ENCODE measurements at places on chromosomes 7 and 10.
A peak's percentile ranks its signal among the peaks of the same experiment; 100 is the strongest.

DNA sequence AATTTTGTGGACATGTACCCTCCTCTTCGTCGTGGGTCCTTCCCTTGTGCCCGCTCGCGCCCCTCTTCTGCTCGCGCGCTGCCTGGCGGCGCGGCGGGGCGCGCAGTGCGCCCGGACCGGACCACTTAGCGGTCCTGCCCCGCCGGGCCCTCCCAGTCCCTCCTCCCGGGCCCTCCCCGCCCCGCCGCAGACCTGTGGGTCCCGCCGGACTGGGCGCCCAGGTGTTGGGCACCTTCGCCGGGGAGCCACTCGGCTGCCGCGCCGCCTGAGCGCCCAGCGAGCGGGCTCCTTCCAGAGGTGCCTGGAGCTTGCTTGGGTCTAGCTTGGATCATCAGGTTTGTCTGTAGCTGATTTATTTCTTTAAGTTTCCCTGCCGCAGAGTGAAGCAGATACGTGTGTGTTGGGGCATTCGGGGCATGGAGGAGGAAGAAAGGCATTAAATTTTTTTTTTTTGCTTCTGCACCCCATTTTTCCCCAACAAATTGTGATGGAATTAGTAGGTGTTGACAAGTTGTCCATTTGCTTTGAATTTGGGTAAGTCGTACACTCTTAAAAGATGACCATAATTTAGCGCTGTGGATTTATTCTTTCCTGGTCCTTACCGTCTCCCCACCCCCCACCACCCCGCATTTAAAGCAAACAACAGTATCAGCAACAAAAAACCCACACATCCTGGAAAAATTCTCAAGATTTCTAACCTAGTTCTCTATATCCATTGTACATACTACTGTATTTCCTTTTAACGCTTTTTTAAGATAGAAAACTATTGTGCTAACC lies 905 bp downstream of the C1GALT1 start:
- DNase-seq: peak; percentile 27

DNA sequence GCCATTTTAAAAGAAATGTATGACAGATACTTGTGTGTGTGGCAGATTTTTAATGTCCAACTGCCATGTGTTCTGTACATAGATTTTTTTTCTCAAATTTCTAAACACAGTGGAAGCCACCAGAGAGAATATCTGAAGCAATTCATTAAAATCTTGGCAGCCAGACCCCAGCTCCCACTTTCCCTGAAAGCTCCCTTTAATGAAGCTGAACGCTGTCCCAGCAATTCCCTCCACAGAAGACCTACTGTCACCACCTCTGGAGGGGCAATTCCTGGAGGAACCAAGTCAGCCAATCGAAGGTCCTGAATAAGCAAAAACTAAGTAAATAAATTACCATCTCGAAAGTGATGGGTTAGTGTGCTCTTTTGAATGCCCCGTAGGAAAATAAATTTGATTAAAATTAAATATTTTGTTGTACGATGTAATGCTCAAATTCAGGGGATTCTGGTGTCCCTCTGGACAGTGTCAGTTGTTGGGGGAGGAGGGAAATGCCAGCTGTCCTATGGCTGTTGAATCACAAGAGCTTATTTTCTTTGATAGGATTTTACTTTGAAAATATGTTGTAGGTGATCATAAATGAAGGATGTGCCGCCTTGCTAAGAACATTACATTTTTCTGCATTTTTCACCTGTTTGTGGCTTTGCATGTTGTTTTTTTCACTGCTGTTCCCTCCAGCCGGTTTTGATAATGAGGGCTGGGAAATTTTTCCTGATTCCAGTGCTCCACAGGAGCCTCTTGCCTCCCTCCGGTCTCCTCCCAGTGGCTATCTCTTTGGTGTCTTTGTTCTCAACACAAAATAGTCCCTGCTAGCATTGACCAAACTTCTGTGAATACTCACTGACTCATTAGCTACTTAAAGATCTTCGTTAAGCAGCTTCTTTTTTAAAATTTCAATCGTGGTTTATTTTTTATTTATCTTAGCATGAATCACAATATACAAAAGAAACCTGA lies 9.2 kb upstream of the GSAP start:
- DNase-seq: no peak

DNA sequence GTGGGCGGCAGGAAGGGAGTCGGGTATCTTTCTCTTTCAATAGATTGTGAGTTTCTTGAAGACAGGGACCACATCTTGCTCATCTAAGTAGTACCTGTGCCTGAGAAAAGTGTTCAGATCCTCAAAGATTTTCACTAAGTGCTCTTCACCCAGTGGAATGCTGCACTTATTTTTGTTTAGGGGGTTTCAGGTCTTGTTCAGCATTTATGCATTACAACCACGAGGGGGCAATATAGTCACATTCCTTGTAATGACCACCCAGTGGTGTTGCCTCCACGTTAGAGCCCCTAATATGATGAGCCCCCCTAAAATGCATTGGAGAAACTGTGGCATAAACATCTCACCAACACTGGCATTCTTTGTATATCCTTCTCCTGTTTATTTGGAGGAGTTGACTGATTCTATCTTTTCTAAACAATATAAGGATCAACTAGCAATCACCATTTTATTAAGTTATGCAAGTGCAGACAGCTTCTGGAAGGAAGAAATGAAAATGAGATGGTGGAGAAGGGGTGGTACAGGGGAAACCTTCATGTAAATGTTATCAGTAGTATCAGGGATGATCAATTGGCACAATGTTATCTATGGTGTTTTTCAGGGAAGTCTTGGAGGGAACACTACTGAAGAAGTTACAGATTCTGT lies 3.1 kb upstream of the PAPSS2 start:
- peak; percentile 23 for DNase-seq

- no peak for DNase-seq
Observed at GRCh38 chr10:6310977-6311376, 108.2 kb downstream of the PFKFB3 start.

- no peak for DNase-seq
Observed at GRCh38 chr10:24897326-24897926, 55.0 kb downstream of the PRTFDC1 start.

DNA sequence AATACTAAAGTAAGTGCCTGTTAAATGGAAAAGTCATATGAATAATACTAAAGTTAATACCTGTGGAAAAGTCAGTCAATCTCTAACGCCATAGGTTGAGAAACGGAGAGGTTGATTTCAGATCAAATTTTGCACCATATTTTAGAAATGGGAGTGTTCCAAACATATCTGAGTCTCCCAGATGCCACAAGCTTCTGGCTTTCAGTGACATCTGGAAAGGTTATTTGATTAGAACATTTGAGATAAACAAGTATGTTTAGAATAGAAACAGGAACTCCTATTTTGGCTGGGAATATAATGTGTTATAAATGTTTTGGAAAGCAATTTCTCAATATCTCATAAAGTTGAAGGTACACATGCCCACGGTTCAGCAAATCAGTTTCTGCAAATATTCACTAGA lies 5.8 kb downstream of the MACC1 start:
- DNase-seq: no peak

DNA sequence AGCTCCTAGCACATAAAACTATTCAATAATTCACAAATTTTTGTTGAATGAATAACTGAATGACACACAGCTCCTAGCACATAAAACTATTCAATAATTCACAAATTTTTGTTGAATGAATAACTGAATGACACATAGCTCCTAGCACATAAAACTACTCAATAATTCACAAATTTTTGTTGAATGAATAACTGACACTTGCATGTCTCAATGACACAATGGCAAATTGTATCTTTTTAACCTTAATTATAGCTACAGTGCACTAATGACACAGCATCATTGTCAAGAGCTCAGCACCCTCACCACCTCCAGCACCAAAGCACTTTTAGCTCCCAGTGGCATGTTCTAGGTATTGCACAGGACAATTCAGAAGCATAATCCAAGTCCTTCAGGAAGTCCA lies 131.6 kb downstream of the PDE1C start:
- no peak for DNase-seq

DNA sequence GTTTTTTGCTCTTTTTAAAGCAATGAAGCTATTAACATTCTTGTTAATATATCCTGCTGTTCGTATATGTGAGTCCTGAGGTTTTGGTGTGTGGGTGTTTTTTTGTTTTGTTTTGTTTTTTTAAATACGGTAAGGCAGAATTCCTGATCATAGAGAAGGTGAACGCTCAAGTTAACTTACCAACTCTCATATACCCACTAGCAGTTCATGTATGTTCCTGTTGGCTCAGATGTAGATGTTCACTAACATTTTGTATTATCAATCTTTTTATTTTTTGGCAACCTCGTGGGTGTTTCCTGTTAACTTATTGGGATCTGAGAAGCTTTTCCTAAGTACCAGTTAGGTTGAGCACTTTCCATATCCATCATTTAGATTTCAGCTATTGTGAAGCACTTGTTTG lies 20.5 kb downstream of the TRIM24 start:
- no peak for DNase-seq

- DNase-seq: no peak
Observed at GRCh38 chr10:106502641-106503040, 661.9 kb downstream of the SORCS1 start.

GRCh38 chr7:131620673-131621609 lies 64.5 kb upstream of the PODXL start:
- DNase-seq: no peak

- no peak for DNase-seq
Observed at GRCh38 chr7:9217204-9217603, 783.8 kb downstream of the NXPH1 start.

GRCh38 chr10:99564361-99564760 lies 31.6 kb downstream of the NKX2-3 start:
- DNase-seq: no peak

DNA sequence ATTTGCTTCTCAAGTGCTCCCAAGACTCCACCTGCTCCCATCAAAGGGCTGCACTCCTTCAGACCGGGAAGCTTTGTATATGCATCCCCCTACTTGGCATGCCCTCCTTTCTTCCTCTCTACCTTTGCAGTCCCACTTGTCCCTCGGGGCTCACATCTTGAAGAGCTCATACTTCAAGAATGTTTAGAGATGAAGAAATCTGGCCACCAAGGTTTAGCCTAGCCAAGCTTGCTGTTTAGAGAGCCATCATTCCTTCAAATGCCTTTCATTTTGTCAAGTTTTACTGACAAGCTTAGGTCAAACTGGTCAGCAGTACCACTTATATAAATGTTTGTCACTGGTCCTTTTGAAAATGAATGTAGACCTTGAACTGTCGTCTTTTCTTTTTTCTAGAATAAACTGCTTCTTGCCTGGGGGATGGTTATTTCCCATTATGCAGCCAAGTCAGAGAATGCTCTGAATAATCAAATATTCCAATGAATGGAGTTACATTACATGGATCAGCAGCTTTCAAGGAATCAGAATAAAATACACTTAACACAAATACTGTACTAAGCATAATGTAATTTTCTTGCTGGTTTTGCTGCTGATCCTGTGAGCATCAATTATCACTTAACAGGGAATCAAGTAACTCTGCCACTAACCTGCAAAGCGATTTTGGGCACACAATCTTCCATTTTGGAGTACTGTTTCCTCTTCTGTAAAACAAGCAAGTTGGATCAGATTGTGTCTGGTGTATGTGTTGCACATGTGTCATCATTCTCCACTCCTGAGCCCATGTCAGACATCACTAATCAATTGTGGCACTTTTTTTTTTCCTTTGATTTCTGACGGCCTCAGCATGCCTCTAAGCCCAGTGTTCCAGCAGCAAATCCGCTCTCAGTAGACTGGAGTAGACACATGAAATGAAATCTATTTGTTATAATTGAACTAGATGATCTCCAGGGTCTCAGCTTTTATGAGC lies 357.9 kb downstream of the PTEN start:
- no peak for DNase-seq

DNA sequence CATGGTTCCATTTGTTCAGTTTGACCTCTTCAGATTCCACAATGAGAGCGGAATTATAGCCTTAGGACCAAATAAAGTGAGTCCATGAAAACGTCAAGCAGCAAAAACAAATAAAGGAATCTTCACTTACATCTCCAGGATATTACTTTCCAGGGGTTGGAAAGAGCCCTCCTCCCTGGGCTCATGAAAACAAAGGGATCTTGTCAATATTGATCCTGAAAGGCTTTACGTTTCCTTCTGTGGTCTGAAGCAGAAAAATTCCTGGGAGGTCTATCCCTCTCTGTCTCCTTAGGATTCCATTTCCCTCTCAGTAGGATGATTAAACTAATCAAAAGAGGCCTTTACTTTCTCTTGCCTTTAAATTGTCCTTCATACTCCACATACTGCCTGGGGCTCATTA lies 293.5 kb downstream of the GPAM start:
- no peak for DNase-seq

DNA sequence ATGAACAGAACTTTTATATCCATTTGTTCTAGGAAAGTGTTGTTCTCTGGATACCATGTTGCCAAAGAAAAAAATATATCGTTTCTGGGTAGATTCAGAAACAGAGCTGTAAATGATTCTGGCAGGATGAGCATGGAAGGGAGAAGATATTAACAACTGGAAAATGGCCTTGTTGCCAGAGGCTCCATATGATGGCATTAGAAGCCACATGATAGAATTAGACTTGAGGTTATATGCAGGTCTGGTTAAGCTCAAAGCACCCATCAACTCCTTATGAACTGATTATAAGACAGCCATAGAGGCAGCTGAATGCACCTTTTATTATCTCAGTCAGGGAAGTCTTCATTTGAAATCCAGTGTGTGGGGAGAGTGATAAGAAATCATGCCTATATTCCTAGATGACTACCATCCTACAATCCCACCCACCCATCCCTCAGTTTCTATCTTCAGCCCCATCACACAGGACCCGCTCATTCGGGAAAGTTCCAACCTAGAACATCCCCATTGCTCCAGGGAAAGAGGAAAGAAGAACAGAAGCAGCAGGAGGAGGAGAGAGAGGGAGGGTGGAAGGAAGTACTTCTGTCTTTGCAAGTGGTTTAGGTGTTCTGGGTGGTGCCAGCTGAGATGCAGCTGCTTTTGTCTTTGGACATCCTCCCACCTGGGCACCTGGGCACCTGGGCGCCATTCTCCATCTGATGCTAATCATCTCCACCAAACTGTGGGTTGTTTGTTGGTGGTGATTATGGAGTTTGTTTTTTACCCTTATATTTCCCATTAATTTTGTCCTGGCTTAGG lies 25.5 kb upstream of the TRIL start:
- no peak for DNase-seq

GRCh38 chr7:17369691-17370426 lies 71.4 kb downstream of the AHR start:
- DNase-seq: no peak

- no peak for DNase-seq
Observed at GRCh38 chr7:116742641-116743040, 70.6 kb downstream of the MET start.

GRCh38 chr7:95950698-95951097 lies 178.3 kb downstream of the DYNC1I1 start:
- DNase-seq: no peak

DNA sequence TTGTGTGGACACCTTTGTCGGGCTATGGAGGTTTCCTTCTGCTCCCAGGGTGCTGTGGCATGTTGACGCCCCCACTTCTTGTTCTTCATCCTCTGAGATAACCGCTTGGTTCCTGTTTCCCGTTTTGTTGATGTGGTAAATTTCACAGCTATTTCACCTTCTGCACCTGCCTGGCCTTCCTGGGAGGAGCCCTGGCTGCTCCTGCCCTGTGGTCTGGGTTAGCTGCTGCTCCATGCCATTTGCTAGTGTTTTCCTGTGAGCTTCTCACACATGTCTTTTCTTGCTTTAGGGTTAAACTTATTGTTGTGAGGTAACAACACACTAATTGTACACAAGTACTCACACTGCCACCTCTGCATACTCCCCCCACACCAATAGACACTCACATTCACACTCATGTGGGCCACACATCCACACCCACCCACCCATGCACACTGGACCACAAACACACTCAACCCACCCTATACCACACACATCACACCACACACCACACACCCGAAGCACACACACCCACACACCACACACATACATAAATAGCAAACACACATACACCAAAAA lies 46.5 kb upstream of the MSMB start:
- no peak for DNase-seq

- no peak for DNase-seq
Observed at GRCh38 chr7:158649279-158649678, 55.3 kb downstream of the NCAPG2 start.

All from GM12892 (cell line).